ENCODE measurements at places on chromosomes 1 and 21.

DNA sequence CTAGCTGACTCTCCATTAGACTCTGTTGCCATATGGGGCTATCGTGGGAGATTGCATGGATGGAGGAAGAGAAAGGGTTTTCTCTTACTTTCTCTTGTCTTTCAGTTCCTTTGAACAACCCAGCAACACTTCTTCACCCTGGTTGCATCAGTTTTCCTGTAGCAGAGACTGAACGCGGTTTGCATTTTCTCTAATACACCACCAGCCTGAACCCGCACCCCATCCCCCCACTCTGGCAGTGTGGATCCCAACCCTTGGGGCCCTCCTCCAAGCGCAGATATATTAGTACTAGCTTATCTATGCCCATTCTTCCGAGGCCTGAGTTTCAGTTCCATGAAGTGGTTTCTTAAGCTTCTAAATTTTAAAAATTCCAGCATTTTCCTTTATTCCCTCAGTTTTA lies 12.6 kb downstream of the DR1 start:
- DNase-seq = no peak

DNA sequence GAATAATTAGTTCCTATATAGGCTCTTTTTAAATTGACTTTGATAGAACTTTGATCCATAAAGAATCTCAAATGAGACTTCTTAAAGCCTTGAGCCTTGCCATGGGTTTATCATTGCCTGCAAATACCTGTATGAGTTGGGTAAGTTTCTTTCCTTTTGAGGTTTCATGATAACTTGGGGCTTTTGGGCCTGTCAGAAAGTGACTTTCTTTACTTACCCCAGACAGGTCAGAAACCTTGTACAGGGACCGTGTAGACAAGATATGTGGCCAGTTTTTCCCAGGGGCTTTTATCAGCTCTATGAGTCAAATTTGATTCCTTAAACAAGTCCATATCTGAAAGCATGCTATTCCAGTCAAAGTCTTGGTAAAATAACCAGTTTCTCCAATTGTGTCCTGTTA lies 17.3 kb downstream of the KCTD3 start:
- no peak for DNase-seq

DNA sequence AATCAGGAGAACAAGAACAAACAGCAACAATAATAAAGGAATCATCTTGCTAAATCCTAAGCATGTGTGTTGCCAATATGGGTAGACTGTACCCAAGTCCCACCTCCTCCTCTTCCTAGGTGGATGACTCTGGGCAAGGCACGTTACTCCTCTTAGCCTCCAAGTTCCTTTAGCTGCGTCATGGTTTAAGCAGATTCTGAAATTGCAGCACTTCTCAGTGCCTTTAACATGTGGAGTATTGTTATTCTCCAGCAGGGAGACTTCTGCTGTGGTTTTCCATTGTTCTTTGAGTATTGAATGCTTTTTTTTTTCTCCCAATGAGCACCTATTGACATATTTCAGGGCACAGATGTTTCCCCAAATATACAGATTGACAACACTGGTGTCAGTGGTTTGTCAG lies 15.5 kb downstream of the ARHGEF10L start:
- no peak for DNase-seq

DNA sequence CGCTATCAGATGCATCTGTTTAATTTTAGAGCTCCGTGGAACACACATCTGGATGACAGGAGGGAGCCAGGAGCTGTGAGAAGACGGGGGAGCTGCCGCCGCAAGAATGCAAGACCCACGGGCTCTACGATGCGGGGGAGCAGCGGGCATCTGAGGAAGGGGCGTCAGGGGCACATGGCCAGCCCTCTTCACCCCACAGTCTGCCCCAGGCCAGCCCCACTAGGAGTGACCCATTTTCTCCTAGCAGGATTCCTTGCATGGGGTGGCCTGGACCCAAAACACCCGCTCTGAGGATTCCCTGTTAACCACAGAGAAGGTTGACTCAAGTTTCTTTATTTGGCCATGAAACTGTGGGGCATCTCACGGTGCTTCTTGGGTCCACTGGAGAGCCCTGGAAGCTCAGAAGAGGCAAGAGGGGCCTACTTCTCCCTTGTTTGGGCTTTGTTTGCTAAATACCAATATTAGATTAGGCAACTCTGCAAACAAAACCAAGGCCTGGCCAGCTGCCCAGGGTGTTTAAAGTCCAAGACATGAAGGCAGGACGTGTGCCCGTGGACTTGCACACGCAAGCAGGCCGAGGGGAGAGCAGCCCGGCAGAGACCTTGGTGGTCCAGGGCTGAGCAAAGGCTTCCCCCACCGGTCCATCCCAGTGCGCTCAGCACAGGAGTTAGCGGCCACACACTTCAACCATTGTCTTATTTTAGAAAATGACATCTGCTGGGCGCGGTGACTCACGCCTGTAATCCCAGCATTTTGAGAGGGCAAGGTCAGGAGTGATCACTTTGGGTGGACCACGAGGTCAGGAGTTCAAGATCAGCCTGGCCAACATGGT lies 89.8 kb downstream of the DHRS3 start:
- no peak for DNase-seq

DNA sequence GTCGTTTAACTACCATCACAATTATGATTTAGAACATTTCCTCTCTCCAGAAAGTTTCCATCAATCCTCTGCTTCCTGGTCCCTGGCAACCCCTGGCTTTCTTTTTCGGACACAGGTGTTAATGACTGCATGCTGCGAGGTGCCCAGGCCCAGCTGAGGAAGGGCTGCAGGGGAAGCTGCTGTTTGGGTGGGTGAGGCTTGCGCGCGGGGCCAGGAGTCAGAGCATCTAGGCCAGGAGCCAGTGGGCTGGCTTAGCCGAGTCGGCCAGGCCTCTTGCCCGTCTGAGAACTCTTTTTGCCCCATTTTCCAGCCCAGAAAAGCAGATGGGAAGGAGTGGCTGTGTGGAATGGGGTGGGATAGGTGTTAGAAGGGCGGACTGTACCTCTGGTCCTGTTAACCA lies 51.5 kb downstream of the NAV1 start:
- no peak for DNase-seq

- no peak for DNase-seq
Measured at GRCh38 chr1:91594383-91595055, 93.9 kb downstream of the CDC7 start.

GRCh38 chr1:37559080-37559479 lies 2.3 kb downstream of the DNALI1 start:
- DNase-seq = no peak

GRCh38 chr1:109620401-109620791 lies 759 bp downstream of the AMPD2 start:
- DNase-seq = no peak

- no peak for DNase-seq
Measured at GRCh38 chr1:54652168-54652567, 10.6 kb downstream of the MROH7 start.

DNA sequence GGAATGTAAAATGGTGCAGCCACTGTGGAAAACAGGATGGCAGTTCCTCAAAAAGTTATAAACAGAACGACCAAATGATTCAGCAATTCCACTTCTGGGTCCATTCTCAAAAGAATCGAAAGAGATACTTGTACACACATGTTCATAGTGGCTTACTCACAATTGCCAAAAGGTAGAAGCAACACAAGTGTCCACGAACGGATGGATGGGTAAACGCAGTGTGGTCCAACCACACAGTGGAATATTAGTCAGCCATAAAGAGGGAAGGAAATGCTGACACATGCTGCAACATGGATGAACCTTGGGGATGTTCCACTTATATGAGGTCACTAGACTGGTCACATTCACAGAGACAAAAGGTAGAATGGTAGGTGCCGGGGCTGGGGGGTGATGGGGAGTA lies 5.3 kb downstream of the KRTAP10-1 start:
- DNase-seq = no peak

DNA sequence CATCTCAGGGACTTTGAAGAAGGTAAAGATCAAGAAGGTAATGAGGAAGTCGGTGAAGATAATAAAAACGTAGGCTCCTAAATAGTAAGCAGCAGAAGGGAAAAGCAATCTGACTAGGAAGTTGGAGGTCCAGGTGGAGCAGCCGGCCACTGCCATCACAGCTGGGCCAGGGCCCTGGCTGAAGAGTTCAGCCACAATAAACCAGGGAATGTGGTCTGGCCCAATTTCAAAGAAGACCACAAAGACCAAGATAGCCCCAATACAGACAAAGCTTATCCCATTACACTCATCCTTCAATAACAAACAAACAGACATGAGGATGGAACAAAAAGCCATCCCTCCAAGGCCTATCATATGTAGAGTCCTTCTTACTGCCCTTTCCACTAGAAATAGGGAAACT lies 18.4 kb upstream of the JAK1 start:
- no peak for DNase-seq

GRCh38 chr1:37994886-37995566 lies 5.2 kb upstream of the SF3A3 start:
- no peak for DNase-seq

- no peak for DNase-seq
Measured at GRCh38 chr21:30425826-30426225, at the start of gene KRTAP13-3. KRTAP13-3 (minus strand) TSS chr21:30425926; CDS start chr21:30425912, 14 bp downstream.

DNA sequence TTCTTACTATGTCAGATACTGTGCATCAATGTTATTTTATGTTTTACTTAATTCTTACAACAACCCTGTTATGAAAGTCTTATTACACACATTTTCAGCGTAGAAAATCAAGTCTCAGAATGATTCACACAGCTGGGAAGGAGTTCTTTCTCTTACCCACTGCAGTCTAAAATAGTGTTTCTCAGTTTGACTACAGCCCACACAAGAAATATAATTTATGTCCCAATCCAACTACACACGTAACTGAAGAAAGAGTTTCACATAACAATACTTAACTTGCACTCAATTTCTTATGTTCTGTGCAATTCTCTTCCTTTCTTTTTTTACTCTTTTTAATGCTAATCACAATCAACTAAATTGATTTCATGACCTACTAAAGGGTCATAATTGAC lies 252.8 kb upstream of the ADGRL2 start:
- no peak for DNase-seq

DNA sequence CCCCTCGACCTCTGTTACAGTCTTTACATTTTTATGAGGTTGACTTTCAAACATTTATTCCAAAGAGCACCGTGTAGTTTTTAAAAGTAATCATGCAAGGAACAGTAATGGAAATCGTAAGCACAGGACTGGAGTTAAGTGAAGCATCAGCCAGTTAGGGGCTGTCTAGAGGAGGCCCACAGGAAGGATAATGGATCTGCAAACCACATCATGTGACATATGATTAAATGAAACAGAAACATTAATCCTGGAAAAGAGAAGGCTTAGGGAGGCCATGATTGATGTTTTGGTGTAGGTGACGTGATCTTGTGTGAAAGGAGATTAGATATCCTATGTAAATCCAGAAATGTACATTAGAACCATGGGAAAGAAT lies 25.0 kb downstream of the RGS7 start:
- no peak for DNase-seq

GRCh38 chr1:216691710-216692109 lies 31.5 kb downstream of the ESRRG start:
- no peak for DNase-seq

GRCh38 chr21:14245711-14246110 lies 29.8 kb downstream of the RBM11 start:
- DNase-seq = no peak

GRCh38 chr1:86089765-86090164 lies 66.8 kb downstream of the COL24A1 start:
- no peak for DNase-seq

DNA sequence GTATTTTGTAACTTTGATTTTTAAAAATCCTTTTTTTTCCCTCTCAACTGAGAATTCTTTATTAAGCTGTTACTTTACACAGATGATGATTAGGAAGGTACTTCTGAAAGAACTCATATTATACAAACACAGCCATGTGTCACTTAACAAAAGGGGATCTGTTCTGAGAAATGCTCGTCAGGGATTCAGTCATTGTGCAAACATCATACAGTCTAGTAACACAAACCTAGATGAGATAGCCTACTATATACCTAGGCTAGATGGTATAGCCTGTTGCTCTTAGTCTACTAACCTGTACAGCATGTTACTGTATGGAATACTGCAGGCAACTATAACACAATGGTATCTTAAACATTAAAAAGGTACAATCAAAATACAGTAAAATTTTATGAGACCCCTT lies 24.9 kb downstream of the AHCTF1 start:
- DNase-seq = no peak

- DNase-seq = no peak
Measured at GRCh38 chr1:172917972-172918371, 132.8 kb downstream of the TNFSF18 start.

DNA sequence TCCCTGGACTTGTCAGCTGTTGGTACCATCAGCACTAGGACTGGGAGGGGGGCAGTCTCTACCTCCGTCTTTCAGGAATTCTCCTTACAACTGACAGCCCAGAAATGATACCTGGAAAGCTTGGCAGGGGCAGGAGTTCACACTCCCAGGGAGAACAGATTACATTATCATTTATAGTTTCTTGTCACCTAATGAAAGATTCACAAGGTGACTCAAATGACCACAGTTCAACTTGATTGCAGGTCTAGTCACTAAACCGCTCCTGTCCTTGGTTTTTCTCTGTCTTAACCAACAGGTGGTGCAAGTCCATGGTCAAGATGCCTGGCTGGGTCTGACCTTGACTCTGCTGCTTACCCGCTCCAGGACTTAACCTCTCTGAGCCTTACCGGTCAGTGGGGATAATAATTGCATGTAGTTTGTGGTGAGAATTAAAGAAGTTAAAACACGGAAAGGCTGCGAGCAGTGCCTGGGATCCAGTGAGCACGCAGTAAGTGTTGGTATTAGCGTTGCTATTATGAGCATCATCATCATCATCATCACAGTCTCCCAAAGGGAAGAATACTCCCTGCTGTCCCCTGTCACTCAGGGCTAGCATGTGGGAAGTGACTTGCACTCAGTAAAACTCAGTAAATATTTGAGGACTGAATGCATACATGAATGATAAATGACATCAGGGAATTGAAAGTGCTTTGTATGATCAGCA lies 125.3 kb upstream of the CD34 start:
- no peak for DNase-seq

- DNase-seq = peak; percentile 63
Measured at GRCh38 chr1:84619383-84620102, 45.3 kb upstream of the CTBS start.

DNA sequence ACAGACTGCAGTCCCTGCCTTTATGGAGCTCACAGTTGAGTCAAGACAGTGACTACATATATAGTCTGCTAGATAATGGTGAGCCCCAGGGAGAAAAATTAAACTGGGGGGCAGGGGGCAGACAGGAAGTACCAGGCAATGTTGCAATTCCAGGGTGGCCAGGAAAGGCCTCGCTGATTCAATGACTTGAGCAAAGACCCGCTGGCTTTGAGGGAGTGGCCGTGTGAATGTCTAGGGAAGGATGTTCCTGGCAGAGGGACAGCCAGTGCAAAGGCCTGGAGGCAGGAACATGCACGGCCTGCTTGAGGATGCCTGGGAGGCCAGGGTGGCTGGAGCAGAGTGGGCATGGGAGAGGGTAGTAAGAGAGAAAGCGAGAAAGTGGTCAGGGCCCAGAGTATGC lies 23.0 kb upstream of the EPHA8 start:
- DNase-seq = no peak

- no peak for DNase-seq
Measured at GRCh38 chr21:35559128-35559828, 501.0 kb downstream of the SETD4 start.

GRCh38 chr1:3215198-3216014 lies 146.4 kb downstream of the PRDM16 start:
- DNase-seq = no peak

GRCh38 chr1:227559499-227559898 lies 3.9 kb upstream of the ZNF678 start:
- no peak for DNase-seq

- no peak for DNase-seq
Measured at GRCh38 chr1:54971317-54971791, 9.1 kb upstream of the TMEM61 start.
